Ureter (tissue), 1 donor: ENCODE measurements at places on chromosomes 3 and 15. TPM values are rescaled to one million over a fixed set of nuclear protein-coding genes. Genes with fewer than 3 reads are reported as not detected.

Gene KNL1
- 1.2 TPM for total RNA-seq

Gene SLC4A7
- 45.1 TPM for total RNA-seq

Gene TEX264
- total RNA-seq: 52.7 TPM

Gene ISLR
- total RNA-seq: 37.4 TPM

GRCh38 chr3:30486368-30486767 lies 120.0 kb upstream of the TGFBR2 start:
- DNase-seq: no peak

DNA sequence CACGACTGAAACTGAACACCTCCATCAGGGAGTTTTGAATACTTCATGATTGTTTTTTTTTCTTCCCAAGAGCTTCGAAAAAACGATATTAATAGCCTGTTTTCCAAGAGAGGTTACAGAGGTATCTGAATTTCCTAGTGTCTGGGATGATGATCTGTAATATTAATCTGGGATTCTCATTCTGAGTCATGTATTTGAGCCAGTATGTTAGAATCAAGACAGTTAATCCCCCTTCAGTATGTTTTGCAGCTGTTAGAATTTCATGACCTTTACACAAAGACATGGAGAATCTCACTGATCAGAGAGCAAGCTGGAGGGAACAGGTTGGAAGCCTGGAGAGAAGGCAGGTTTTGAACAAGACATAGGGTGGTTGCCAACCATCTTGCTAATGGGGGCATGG lies 234.5 kb upstream of the GAP43 start:
- DNase-seq: no peak

DNA sequence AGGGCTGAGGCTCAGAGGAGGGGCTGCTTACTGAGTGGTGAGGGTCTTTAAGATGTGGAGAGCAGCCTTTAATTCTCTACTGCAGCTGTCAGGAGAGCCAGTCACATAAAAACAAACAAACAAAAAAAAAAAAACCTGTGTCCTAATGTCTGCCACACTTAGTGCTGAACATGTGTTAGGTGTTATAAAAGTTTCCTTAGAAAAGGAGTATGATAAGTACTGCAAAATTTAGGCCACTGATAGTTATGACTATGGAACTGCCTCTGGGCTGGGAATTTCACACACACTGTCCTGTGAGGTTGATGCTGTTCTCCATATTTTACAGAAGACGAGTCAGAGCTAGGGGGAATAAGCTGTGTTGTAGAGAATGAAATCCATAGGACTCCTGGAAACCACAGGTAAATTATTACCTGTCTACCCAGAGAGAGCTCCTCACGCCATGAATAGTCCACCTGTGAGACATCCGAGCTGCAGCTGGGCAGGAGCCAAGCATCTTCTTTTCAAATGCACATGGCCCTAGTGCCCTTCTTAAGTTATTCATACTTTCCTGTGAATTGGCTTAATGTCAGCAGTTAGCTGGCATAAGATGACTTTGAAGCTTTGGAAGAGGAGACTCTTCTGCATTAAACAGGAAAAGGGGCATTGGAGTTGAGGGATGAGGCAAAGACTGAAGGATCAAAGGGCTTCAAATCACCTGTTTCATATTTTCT lies 34.5 kb upstream of the SKOR1 start:
- no peak for DNase-seq

GRCh38 chr15:48541341-48542278 lies 103.9 kb downstream of the FBN1 start:
- DNase-seq: no peak

DNA sequence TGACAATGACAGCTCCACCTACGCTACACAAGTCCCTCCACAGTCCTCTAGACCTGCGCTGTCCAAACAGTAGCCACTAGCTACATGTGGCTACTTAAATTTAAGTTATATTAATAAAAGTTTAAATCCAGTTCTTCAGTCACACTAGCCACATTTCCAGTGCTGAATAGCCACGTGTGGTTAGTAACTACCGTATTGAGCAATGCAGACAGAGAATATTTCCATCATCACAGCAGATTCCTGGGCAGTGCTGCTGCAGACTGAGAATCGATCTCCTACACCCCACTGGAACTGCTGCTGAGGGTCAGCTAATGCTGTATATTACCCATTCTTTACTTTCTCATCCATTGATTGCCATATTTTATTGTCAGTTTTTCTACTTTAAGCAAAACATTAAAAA lies 40.9 kb downstream of the HDC start:
- DNase-seq: no peak

- DNase-seq: no peak
These were observed 105.9 kb downstream of the IL1RAP start for GRCh38 chr3:190619761-190620160.

DNA sequence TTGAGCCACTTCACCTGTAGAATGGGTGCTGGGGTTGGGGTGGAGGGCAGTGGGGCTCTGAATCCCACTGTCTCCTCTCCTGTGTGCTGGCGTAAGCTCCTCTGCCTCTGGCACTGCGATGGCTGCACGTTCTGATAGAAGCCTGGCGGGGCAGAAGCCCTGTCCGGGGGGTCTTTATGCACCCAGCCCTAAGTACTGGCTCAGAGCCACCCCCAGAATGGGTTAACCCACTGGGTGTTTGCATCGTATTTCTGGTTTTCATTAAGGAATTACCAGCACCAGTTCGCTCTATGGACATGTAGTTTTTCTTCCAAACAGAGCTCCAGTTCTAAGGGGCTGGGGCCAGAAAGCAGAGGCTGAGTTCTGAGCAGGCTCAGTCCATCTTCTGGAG lies 37.7 kb upstream of the CDCP1 start:
- DNase-seq: no peak

DNA sequence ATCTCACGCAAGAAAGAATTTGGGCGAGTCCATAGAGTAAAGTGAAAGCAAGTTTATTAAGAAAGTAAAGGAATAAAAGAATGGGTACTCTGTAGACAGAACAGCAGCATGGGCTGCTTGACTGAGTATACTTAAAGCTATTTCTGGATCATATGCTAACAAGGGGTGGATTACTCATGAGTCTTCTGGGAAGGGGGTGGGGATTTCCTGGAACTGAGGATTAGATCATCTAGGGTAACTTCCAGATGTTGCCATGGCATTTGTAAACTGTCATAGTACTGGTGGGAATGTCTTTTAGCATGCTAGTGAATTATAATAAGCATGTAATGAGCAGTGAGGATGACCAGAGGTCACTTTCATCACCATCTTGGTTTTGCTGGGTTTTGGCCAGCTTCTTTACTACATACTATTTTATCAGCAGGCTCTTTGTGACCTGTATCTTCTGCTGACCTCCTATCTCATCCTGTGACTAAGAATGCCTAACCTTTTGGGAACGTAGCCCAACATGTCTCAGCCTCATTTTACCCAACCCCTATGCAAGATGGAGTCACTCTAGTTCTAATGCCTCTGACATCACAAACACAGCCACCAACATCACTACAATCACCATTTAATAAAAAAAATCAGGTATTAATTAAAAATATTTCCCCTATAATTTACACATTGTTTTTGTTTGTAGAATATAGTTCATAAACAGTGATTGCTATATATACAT lies 890.7 kb upstream of the EPHA6 start:
- DNase-seq: peak; percentile 58

DNA sequence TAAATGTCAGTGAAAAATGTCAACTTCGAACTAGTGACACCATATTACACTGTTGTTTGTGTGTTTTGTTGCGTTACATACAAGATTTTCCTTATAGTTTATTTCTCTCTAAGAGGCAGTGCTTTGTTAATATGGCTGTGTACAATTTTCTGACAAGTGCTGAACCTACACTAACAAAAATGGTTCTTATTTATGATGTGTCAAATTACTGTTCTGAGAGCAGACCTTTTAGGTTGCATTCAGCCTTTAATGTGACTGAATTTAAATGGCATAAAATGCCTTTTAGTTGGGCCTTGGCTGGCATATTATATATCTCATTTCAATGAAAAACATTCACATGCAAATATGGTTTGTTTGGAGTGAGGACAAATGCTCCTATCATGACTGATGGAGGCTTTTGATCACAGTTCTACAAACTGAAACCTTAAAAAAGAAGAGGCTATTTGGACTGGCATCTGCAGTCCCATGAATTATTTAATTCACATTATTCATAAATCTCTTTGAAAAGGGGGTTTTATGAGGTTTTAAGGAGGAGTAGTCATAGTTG lies 750.6 kb downstream of the CADM2 start:
- DNase-seq: no peak
